Lung (tissue), 17 donors: ENCODE measurements at places on chromosomes 2 and 18. TPM values are rescaled to one million over a fixed set of nuclear protein-coding genes. Genes with fewer than 3 reads are reported as not detected.

The FNDC4 gene
- total RNA-seq, result 3.8 TPM

DNA sequence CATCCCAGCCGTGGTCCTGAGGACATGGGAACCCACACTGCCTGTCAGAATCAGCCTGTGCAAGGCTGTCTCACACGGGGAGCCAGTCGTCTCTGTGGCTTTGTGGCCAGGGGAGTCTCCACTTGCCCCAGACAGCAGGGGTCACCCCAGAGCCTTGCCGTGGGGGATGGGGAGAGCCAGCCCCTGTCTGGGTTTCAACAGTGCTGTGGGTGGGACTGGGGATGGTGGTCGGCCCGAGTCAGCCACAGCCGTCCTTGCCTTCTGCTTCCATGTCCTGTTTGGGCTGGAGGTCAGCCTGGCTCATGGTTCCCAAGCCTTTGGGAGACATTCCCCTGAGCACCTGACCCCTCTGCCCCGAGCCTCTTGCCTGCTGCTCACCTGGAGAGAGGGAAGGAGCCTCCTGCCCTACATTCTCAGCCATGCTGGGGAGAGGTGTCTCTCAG is 19.6 kb downstream of the GPR35 start:
- DNase-seq, result no peak

DNA sequence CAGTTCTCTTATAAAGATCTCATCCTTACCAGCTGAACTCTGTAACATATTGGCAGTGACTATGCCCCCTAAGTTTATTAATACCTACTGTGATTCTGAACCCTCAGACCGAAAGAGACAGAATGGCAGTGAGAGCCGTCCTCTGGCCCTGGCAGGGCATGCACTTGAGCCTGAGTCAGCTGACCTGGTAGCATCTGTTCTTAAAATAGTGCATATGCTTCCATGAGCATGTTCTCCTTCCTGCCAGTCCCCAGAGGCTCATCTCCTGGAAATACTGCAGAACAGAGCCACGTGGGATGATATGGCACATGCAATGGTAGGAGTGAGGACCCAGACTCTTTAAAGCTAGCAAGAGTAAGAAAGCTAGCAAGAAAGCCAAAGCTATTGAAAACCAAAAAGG is 59.0 kb downstream of the RASGRP3 start:
- DNase-seq, result no peak

DNA sequence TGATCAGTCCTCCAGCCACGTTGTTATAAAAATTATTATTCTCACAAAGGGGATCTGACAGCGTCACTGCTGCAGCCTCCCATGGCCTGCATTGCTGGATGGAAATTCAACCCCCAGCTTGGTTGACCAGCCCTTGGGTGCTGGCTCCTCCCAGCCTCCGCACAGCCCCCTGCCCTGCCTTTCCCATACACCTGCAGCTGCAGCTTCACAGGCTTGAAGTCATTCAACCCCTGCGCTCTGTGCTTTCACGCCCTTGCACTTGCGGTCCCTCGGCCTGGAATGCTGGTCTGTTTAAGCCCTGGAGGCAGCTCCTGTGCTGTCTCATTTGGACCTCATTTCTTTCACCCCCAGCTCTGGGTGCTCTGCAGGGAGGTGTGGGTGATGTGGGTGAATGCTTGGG is 860 bp upstream of the CD8A start:
- DNase-seq, result no peak
